ENCODE measurements at places on chromosomes 11 and 22. TPM values are rescaled to one million over a fixed set of nuclear protein-coding genes. Genes with fewer than 3 reads are reported as not detected.

- no peak for DNase-seq
Observed at GRCh38 chr11:40689823-40690222, 769.6 kb downstream of the LRRC4C start.

- DNase-seq, result no peak
Observed at GRCh38 chr11:8772571-8773519, 90.3 kb downstream of the RPL27A start.

DNA sequence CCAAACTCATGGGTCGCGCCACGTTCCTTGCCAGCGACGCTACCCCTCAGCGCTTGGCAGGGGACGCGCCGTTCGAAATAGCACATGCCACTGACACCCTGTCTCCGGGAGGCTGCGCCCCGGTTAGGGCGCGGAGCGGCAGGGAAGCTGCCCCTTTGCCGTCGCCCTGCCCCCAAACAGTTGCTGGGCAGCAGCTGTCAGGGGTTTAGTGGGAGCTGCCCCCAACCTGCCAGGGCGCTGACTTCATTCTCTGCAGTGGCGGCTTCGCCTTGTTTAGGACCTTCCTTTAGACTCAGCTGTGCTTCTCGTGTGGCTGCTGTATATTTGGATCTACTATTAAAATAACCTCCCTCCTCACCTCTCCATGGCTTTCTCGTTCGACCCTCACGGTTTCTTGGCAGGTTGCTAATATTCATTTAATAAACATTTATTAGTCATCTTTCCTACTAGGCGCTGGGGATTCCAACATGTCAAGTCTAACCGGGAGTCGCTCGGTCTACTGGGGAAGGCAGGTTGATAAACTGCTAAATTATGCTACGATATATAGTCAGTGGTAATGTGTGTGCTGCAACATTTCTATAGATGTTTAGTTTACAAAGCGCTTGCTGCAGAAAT lies 782 bp downstream of the TMEM109 start:
- DNase-seq, result peak; percentile 20

DNA sequence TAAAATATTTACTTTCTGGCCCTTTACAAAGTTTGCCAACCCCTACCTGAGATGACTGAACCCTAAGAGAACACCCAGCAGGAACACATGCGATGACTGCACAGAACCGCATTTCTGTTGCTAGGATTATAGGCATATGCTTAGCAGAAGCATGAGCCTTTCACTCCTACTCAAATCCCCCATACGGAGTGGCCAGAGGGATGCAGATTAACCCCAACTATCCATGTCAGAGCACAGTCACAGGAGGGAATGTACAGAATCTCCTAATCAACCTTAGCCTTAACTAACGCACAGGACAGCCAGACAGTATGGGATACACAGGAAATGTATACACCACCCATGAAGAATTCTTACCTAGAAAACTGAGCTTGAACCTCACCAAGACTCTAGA lies 6.2 kb downstream of the HPS4 start:
- no peak for DNase-seq

- DNase-seq, result no peak
Observed at GRCh38 chr11:59810911-59811259, 307 bp upstream of the MRPL16 start.

DNA sequence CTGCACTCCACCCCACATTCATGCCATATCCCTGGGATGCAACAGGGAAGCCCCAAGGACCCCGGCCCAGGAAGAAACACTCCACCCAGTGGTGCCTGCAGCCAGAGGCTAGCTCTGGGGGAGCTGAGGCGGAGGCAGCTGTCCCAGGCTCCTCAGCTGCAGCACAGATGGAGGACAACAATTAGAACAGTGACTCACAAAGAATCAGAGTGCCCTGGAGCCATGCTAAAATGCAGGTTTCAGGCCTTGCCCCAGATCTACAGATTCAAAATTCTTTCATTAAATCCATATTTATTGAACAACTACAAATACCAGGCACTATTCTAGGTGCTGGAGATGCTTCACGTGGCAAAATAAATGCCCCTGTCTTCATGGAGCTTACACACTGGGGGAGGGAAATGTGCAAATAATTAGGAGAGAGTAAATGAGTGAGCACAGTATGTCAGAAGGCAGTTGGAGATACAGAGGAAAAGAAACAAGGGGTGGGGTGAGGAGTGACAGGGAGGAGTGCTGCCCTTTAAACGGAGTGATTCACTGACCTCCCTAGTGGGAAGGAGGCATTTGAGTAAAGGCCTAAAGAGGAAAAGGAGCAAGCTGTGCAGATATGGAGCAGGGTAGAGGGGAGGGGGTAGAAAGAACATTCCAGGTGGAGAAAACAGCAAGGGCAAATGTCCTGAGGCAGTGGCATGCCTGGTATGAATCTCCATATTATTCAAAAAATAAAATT lies 73.3 kb upstream of the CSNK2A3 start:
- DNase-seq, result peak; percentile 19

CNTN5 gene
- under 0.01 TPM for total RNA-seq

- peak; percentile 80 for DNase-seq
Observed at GRCh38 chr22:25403811-25404471, 160.5 kb upstream of the GRK3 start.

- DNase-seq, result no peak
Observed at GRCh38 chr11:40360206-40360798, 1099.2 kb downstream of the LRRC4C start.

DNA sequence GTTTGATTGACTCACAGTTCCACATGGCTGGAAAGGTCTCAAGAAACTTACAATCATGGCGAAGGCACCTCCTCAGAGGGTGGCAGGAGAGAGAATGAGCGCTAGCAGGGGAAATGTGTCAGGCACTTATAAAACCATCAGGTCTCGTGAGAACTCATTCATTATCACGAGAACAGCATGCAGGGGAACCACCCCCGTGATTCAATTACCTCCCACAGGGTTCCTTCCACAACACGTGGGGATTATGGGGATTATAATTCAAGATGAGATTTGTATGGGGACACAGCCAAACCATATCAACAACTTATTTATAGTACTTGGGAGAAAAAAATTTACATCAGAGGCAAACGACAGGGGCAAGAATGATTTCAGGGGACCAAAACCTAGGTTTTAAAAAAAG lies 3.0 kb downstream of the ME3 start:
- no peak for DNase-seq

ADAMTS15 gene
- total RNA-seq, result 2.2 TPM

C11orf21 gene
- total RNA-seq, result not detected

- no peak for DNase-seq
Observed at GRCh38 chr22:37569921-37570660, 9.8 kb downstream of the LGALS2 start.

DNA sequence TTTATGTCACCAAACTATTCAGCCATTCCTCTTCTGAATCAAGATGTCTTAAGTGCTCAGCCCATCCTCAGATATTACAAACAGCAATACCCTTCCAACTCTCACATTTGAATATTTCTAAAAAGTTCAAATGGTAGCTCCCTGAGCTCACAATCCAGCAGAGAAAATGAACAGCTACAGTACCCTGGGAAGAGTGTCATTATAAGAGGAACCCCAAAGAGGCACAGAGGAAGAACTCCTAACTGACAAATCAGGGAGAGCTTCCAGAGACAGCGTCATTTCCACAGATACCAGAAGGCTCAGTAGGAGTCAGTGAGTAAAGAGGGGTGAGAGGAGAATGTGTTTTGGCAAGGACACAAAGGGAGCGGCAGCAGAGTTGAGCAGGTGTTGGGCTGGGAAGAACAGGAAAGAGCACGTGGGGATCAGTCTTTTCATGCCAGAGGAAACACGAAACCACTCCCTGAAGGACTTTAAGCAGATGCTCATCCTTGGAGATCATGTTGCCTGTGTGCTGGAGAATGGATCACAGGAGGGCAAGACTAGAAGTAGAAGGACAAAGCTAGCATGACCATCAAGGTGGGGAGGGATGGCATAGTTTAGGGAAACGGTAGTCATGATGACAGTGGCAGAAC lies 4.3 kb downstream of the CLTCL1 start:
- DNase-seq, result peak; percentile 35
